ENCODE measurements at places on chromosomes 13 and 19.

DNA sequence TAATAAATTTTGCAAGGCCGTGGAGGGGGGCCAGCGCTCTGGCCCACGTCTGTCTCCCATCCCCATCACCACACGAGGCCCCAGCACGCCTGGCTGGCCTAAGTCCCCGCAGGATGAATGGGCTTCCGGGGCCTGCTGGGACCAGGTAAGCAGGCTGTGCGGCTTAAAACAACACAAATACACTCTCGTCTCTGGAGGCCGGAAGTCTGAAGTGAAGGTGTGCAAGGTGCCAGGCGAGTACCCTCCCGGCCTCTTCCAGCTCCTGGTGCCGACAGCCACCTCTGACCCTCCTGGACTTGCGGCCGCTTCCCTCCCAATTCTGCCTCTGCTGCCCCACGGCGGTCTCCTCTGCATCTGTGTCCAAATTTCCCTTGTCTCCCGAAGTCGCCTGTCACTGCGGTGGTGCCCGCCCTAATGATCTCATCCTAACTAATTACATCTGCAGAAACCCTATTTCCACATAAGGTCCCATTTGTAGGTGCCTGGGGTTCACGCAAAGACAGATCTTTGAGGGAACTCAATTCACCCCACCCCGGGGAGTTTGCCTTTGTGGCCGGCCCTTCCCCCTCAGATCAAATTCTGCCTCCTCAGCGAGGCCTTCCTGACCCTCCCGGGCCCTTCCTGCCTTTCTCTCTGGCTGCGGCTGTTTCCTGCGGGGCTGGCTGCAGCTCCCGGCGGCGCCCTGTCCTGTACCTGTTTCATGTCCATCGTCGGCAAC is 8.1 kb upstream of the PTBP1 start:
- peaks cover 12% of the 10 kb centered on the region for H3K27me3 ChIP-seq
- peak overlapping the region; percentile 40 for H3K27ac ChIP-seq
- no peak for DNase-seq
- H3K4me1 ChIP-seq: peaks cover 5% of the 10 kb centered on the region
- no peak overlapping the region for H3K4me3 ChIP-seq

DNA sequence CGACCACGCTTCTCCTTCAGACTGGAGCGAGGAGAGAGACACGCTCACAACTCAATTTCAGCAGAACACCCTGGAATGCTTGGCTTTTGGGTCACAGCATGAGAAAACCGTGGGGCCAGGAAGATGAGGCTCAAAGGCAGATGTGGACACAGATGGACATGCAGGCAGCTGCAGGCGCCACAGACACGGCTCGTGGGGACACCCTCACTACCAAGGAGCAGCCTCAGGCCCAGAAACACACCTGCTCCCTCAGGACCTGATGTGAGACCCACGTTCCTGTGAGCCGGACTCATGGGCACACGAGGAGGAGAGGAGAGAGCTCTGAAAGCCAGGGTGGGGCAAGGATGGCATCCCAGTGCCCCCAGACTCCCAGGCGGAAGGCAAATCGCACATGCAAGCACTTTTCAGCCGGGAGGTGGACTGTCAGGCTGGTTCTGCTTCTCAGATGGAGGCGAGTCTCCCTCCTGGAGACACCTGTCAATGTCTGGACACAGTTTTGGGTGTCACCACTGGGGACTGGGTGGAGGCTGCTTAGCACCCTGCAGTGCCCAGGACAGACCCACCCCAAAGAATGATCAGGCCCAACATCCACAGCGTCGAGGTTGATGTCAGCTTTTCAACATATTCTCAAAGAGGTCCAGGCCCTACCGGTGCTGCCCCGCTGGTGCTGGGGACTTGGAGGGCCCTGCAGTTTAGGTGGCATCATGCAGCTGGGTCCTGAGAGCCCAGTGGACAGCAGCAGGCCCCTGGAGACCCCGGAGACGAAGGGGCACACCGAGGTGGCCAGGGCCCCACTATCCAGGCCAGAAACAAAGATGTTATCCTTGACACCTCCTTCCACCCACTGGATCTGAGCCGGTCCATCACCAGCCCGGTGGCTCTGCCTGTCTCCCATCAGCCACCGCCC is 2.3 kb downstream of the ABHD17A start:
- H3K27ac ChIP-seq: peak overlapping the region; percentile 94
- DNase-seq: no peak
- peaks cover 22% of the 10 kb centered on the region for H3K36me3 ChIP-seq
- H3K27me3 ChIP-seq: no peaks in the 10 kb centered on the region
- peaks cover 21% of the 10 kb centered on the region for H3K4me1 ChIP-seq

- H3K36me3 ChIP-seq: no peaks in the 10 kb centered on the region
- H3K27me3 ChIP-seq: peaks cover 4% of the 10 kb centered on the region
- DNase-seq: no peak
- no peaks in the 10 kb centered on the region for H3K4me1 ChIP-seq
Measured at GRCh38 chr13:91468301-91468700, 69.9 kb downstream of the GPC5 start.

DNA sequence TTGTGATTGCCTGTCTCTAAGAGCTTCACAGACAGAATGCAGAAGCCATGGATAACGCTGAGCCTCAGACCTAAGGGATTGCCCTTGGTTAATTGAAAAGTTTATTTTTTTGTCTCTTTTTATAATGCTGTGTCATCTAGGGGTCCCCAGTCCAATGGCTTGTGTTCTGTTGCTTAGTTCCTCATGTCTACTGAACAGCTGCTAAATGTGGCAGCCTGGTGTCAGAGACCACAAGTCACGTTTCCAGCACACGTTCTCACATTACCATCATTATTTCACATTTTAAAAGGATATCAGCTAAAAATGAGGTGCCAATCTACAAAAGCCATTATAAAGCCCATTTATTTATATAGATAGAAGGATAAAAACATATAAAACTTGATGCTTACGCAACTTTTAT is 1362.0 kb downstream of the PCDH9 start:
- H3K4me1 ChIP-seq: no peaks in the 10 kb centered on the region
- H3K36me3 ChIP-seq: no peaks in the 10 kb centered on the region
- no peak overlapping the region for H3K27ac ChIP-seq
- no peak overlapping the region for H3K4me3 ChIP-seq

DNA sequence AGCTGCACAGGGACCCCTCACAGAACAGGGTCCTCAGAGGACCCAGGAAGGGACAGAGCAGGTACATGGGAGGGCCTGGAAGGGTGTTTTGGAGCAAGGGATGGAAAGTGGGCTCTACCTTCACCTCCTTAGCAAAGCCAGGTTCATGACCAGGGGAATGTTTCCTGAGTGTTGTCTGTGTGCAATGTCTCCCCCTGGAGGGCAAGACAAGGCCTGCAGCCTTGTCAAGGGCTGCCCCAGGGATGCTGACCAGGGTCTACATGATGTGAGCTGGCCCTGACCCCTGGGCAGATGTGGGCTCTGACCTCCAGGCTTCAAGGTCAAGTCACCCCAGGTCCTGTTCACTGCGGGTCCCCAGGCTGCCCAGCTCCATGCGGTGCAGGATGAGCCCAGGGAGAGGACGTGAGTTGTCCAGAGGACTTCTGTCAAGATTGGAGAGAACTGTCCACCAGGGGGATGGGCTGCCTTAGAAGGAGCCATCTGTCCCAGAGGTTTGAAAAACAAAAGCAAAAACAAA is 1.0 kb upstream of the CEACAM1 start:
- no peaks in the 10 kb centered on the region for H3K27me3 ChIP-seq
- peak overlapping the region; percentile 72 for H3K27ac ChIP-seq
- H3K4me3 ChIP-seq: peak overlapping the region; percentile 70
- peaks cover 34% of the 10 kb centered on the region for H3K4me1 ChIP-seq
- H3K36me3 ChIP-seq: no peaks in the 10 kb centered on the region

DNA sequence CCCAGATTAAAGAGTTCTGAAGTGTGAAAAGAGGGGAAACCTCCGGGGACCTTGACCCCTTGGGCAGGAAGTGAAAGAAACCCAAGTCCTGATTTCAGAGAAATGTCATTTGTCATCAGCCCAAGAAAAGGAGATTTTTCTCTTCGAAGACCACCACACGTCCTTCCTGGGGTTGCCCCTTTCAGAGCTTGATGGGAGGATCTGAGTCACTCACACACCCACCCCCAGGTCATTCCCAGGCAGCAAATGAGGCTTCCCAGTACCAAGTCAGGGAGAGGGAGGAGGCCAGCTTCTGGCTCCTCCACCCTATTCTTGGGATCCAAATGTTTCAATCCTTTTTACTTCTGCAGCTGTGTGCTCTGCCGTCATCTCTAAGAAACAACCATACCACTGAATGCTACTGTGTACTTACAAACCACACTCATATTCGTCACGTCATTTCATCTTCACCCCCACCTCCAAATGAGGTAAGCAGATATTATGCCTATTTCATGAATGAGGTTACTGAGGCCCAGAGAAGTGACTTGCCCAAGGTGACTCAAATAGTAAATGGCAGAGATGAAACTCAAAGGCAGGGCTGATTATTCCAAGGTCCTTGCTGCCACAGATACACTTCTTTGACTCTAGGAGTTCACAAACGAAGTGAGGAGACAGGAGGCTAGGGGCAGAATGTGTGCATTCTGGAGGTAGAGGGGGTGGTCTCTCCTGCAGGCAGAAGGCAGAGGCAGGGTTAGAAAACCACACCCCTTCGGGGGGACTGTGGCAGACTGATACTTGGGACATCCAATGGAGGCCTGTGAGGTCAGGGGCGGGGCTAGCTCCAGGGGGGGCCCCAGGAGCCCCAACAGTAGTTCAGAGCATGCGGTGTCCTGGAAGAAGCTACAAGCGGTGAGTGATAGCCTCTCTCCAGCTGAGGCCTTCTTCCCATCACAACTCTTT is 5.0 kb upstream of the KMT2B start:
- peaks cover 4% of the 10 kb centered on the region for H3K27me3 ChIP-seq
- peaks cover 38% of the 10 kb centered on the region for H3K4me1 ChIP-seq
- H3K4me3 ChIP-seq: peak overlapping the region; percentile 93

GRCh38 chr19:58304255-58304654 is 922 bp upstream of the ERVK3-1 start:
- H3K4me3 ChIP-seq: peak overlapping the region; percentile 98
- no peak for DNase-seq
- H3K27me3 ChIP-seq: no peaks in the 10 kb centered on the region
- peak overlapping the region; percentile 97 for H3K27ac ChIP-seq
- H3K36me3 ChIP-seq: peaks cover 71% of the 10 kb centered on the region

DNA sequence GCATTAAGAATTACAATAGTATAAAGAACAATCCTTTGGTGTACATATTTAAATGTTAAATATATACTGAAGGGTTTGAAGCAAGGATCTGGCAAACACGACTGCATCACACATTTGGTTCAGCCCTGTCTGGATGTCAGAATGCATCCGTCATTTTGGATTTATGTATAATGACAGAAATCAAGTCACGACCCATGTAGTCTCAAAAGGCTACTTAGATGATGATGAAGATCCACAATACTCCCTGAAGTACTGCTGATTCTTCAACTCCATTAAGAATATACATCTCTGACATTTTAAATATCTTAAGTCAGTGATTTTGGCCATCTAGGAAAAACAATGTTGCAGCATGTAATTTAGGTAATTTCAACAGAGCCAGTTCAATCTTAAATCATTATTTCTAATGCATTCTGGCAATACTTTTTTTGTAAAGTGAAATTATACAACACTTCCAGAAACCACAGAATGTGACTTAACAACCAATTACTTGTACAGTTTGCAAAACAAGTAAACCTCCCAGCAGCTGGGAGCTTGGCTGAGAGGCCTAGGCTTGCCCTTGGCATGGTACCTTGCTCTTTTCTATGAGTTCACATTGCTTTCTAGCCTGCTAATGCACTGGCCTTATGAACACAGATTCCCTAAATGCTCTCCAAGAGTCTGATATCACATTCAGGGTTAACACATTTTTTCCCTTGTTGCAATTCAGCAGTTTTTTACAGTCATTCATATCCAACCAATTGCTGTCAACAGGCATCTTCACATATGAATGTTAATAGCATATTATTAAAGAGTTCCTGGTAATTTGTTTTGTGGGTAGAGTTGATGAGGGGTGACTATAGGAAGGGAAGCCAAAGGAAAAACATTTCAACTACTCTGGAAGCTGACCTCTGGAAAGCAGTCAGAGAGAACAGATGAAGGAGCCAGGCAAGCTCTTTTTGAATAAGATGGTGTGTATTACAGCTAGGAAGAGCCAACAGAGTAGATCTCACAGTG is 175.2 kb downstream of the ENOX1 start:
- H3K4me1 ChIP-seq: no peaks in the 10 kb centered on the region
- H3K27ac ChIP-seq: no peak overlapping the region
- H3K36me3 ChIP-seq: no peaks in the 10 kb centered on the region
- no peak overlapping the region for H3K4me3 ChIP-seq

Data from activated naive CD8-positive, alpha-beta T cell treated with anti-CD3 and anti-CD28 coated beads for 36 hours (primary cell).